Karpas-422 (cell line): ENCODE measurements at places on chromosomes 1 and 21.

- DNase-seq = no peak
Measured at GRCh38 chr1:51843948-51844347, 34.6 kb downstream of the NRDC start.

- no peak for DNase-seq
Measured at GRCh38 chr1:195394567-195394966, 1213.7 kb downstream of the KCNT2 start.

GRCh38 chr1:74861867-74862266 is 128.9 kb downstream of the TYW3 start:
- DNase-seq = no peak

- DNase-seq = peak; percentile 47
Measured at GRCh38 chr1:10494418-10494753, 19.6 kb downstream of the PEX14 start.

- DNase-seq = no peak
Measured at GRCh38 chr1:81158592-81158991, 642.1 kb upstream of the ADGRL2 start.

- DNase-seq = no peak
Measured at GRCh38 chr21:40688106-40688864, 158.7 kb downstream of the DSCAM start.

DNA sequence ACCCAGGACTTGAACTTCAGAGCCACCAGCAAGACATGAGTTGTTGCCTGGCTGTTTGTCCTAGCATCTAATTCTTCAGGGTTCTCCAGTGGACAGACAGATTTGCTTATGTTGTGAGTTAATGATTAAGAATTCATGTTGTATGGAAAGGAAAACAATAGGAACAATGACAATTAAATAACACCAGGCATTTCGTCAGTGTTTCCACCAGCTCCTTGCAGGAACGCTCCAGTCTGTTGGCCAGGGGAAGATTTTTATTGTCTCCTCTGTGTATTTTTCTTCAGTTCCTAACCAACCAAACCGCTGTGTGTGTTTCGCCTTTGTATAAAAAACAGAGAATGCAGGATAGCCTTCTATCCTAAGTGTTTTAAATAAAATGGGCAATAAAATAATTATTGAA is 64.4 kb upstream of the PTGFR start:
- no peak for DNase-seq
